ENCODE measurements at places on chromosomes 13 and 19.

- DNase-seq, result no peak
These were observed 75.9 kb upstream of the DOCK9 start for GRCh38 chr13:99053636-99054233.

GRCh38 chr13:21541980-21542379, 62.0 kb downstream of the MICU2 start:
- DNase-seq, result no peak

GRCh38 chr13:113856716-113857065, 7.2 kb downstream of the GAS6 start:
- DNase-seq, result no peak

DNA sequence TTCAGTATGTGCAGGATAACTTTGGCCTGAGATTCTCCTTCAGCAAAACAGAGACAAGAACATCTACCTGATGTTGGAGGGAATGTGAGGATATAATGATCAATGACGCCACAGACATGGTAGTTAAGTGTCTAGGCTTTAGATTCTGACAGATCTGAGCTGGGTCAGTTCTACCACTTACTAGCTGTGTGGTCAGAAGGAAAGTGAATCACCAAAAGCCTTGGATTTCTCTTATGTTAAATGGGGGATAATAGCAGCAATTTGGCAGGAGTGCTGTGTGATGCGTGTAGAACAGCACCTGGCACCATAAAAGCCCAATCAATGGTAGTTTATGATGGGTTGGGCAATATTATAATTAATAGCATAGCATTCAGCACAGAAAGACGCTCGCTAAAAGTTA, 41.7 kb downstream of the RXFP2 start:
- DNase-seq, result no peak

DNA sequence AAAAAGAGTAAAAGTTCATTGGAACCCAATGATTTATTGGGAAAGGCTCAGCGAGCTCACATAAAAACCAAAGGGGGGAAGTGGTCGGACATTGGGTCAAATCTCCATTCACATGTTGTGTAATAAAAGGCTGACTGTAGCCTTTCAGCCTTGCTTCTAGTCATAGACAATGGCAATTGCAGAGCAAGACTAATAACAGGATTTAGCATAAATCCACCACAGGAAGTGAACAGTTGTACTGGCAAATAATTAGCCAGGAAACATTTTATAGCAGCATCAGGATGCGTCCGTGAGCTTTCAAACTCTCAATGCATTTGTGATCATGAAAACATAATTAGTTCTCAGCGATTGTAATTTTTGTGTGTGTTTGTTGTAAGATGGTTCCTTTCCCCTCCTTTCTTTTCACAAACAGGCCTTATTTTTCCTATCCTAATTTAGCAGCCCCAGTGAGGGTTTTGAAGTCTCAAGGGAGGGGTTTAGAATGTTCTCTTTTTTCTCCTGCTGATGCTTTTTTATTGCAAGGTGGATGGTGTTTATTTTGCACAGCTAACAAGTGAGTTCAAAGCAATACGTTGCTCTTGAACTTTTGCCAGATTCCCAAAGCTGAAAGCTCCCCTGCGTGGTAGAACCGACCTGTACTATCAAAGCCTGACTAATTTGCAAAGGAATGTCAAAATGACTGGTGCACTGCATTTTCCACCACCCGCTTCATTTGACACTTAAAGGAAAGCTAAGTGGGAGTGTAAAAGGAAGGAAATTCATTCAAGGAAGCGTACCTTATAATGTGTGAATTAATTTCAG, 105.6 kb downstream of the SPRY2 start:
- no peak for DNase-seq

GRCh38 chr13:90717451-90717936, 630.0 kb upstream of the MIR17HG start:
- no peak for DNase-seq

DNA sequence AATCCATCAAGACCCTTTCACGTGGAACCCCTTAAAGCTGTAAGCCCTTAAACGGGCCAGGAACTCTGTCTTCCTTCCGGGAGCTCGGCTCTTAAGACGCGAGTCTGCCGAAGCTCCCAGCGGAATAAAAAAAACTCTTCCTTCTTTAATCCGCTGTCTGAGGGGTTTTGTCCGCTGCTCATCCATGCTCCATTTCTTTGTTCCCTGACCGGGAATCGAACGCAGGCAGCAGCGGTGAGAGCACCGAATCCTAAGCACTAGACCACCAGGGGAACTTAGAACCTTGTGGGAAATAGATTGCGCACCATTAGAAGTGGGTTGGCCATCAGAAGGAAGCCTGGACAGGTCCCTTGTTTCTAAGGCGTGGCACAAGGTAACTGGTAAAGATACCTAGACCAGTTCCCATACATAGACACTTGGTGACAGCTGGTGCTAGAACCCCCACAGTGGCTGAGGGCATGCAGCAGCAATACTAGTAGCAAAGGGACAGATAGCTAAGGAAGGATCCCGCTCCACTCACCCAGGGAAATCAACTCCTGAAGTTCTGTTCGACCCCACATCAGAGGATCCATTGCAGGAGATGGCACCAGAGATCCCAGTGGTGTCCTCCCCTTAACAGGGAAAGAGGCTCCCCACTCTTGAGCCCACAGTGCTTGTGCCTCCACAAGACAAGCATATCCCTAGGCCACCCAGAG, 1.5 kb upstream of the RGCC start:
- peak; percentile 3 for DNase-seq

DNA sequence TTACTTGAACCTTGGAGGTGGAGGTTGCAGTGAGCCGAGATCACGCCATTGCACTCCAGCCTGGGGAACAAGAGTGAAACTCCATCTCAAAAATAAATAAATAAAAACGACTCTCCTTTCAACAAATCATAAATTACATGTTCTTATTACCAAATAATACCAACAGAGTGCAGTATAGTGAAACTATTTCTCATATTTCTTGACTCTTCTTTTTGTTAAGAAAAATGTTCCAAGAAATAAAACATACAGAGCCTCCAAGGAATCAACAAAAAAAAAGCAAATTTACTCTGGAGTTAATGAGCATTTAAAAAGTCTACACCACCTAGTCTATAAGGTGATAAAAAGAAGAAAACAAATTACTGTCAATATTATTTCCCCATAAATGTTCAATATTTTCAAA, 188.8 kb downstream of the KLF12 start:
- DNase-seq, result no peak

DNA sequence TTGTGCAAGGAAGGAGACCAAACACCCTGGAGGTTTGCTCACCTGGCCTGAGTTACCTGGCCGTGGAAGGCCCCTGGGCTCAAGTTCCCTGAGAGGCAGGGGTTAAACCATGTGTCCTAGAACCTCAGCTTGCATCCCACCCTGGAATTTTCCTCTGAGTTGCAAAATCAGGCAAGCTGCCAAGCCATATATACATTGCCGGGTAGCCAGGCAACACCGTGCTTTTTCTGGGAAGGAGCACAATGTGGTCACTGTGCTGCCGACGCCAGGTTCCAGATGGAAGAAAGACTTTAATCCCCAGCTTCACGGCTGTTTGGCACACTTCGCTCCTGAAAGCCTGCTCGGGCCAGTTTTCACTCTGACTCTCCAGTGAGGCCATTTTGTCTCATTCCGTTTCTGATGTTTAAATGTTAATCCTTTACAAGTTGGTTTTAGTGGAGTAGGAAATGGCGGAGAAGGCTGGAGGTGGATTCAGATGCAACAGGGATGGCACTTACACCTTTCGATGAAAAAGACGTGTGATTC, 60.1 kb upstream of the PEG3 start:
- no peak for DNase-seq

- DNase-seq, result peak; percentile 86
These were observed 4.3 kb downstream of the ERCC1 start for GRCh38 chr19:45419396-45419795.

GRCh38 chr13:65656740-65657329, 1573.3 kb downstream of the PCDH9 start:
- DNase-seq, result no peak

GRCh38 chr13:113164492-113164891, 6.0 kb downstream of the PROZ start:
- DNase-seq, result no peak

GRCh38 chr19:17105556-17105955, 30.0 kb downstream of the MYO9B start:
- DNase-seq, result peak; percentile 61

GRCh38 chr13:45732916-45733315, 30.8 kb downstream of the CBY2 start:
- no peak for DNase-seq

- DNase-seq, result no peak
These were observed 84.6 kb upstream of the FREM2 start for GRCh38 chr13:38602266-38602665.

DNA sequence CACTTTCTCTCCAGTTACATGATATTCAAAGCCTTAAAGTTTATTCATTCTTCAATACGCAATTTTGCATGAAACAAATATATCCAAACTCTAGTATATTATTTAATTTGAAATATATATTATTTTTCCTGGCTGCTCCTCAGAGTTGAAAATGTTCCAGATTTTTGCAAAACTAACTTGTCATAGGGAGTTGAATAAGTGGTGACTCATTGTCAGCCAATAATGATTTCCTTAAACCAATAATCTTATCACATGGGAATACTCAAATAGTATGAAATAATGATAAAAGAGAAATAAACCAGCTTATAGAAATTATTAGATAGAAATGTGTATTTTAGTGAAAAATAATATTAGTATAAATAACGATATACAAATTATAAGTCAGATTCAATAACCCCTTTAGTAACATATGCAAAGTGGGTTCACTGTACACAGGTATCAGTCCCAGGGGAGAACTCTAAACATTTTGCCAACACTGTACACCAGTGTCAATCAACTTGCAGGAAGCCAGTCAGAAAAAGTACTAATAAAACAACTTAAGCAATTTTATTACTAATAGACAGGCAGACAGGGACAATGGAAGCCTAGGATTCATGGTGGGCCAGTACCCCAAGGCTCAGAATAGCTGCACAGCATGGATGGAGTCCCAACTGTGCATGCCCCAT, 222.6 kb upstream of the KLHL1 start:
- no peak for DNase-seq

GRCh38 chr13:102651892-102652291, 43.0 kb downstream of the METTL21C start:
- DNase-seq, result no peak

- DNase-seq, result no peak
These were observed 2212.7 kb upstream of the PCDH20 start for GRCh38 chr13:63628310-63628709.

GRCh38 chr19:2060884-2061494, 9.9 kb upstream of the MKNK2 start:
- DNase-seq, result no peak

GRCh38 chr13:39684531-39685137, 29.2 kb downstream of the COG6 start:
- DNase-seq, result peak; percentile 19

DNA sequence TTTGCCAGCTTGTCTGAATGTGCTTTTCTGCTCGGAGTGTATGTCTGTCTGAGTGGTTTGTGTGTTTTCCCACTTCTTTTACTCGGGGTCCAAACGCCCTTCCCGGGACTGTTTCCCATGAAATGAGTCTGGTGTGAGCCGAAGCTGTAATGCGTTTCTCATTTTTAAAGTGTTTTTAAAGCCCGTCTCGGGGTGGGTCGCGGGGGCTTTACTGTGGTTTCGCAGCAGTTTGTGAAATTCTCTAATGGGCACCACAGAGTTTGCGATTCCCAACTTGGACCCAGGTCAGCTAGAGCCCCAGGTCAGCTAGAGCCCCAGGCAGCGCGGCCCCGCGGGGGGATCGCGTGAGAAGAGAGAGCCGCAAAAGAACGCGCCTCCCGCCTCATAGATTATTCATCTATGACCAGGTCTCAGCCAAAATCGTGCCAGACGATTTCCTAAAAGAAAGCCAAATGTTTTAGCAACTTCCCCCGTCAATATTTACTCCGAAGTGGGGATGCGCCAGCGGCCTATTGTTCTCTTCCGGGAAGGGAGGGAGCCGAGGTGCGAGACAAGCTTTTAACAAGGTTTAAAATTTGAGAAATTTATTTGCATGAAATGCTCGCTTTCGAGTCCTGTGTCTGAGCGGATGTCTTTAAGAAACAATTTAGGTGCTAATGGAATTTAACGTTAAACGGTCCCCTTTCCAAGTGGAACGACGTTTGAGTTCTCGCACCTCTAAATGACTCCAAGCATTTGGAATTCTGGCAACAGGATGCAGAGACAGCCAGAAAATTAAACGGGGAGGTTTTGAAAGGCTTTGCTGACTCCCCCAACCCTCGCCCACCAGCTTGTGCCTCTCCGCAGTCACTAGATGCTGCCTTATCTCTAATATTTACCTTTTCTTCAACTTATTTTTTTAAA, 2.2 kb downstream of the ZIC2 start:
- no peak for DNase-seq

DNA sequence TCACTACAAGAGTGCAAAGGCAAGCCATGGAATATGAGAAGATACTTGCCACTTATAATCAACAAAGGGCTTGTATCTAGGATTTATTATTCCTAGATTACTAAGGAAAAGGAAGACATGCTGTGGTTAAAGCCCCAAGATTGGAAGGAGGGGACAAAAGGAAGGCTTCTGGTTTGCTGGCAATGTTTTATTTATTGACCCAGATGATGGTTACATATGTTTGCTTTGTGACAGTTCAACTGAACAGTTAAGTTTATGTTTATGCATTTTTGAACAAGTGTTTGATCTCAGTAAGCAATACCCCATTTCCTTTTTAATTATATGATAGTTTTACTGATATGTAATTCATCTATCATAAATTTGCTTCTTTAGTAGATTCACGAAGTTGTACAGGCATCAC, 40.3 kb downstream of the CDADC1 start:
- DNase-seq, result no peak

- DNase-seq, result no peak
These were observed 6.3 kb upstream of the FDX2 start for GRCh38 chr19:10321874-10322835.

GRCh38 chr13:106560821-106561220, 7.1 kb downstream of the ARGLU1 start:
- DNase-seq, result no peak

DNA sequence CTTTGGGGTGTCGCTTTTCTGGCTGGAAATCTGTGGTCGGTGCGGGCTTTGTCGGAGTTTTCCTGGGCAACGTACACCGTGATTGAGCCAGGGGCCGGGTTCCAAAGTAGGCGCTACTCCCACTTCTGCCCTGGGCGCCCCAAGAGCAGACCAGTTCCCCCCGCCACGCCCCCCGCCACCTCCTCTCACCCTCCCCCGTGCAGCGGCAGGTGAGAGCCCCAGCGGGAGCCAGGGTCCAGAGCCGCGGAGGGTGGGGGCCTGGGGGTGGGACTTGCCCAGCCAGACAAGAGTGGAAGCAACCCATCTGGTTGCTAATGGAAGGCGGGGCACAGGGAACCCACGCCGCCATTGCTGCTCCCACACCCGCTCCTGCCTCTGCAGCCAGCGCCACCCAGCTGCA, 2195.9 kb downstream of the PCDH9 start:
- no peak for DNase-seq

- no peak for DNase-seq
These were observed 2.7 kb downstream of the DACH1 start for GRCh38 chr13:71864094-71864985.

DNA sequence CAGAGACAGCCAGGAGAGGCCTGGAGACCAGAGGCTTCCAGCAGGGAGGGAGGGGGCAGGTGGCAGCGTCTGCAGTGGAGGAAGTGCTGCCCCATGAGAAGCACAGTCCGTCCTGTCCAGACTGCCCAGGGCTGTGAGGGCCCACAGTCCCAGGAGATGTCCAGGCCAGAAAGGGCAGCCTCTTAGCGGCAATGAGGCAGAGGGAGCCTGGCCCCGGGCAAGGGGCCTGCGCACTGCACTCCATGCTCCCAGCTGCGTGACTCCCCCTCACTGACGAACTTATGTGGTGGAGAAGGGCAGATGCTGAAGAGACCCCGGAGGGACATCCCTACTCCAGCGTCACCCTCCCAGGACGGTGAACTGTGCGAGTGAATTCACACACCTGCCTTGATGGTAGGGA, 115.3 kb downstream of the SOX1 start:
- no peak for DNase-seq
